ENCODE measurements at places on chromosomes 3 and 15. TPM values are rescaled to one million over a fixed set of nuclear protein-coding genes. Genes with fewer than 3 reads are reported as not detected.

Gene OXTR
- 1.3 TPM for total RNA-seq

GRCh38 chr3:184696697-184697096 lies 15.2 kb downstream of the MAGEF1 start:
- H3K27ac ChIP-seq = no peak overlapping the region
- no peaks in the 10 kb centered on the region for H3K36me3 ChIP-seq
- DNase-seq = no peak
- 0 out of 2 replicates have a peak, but pooled peaks cover 3% of the 10 kb centered on the region for H3K27me3 ChIP-seq
- no peaks in the 10 kb centered on the region for H3K4me1 ChIP-seq

GRCh38 chr15:84725001-84725491 lies 9.1 kb upstream of the SEC11A start:
- no peak for DNase-seq
- H3K27me3 ChIP-seq = no peaks in the 10 kb centered on the region
- H3K4me3 ChIP-seq = no peak overlapping the region
- no peaks in the 10 kb centered on the region for H3K36me3 ChIP-seq
- peaks cover 8% of the 10 kb centered on the region for H3K4me1 ChIP-seq
- H3K27ac ChIP-seq = no peak overlapping the region

DNA sequence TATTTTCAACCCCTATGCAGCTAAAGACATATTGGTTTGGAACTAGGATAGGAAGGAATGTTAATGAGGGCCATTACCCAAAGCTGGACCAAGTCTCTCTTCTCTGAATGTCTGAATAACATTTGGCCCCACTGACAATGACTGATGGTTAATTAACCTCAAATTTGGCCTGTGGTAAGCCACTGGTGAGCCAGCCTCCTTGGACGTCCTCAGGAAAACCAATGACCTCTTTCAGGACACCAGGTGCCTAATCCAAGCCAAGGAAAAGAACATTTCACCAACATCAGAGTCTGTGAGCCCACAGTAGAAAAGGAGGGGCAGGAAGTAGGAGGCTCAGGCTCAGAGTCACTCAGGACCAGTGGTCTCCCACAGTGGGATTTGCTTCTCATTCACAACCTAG lies 56.4 kb upstream of the ETV5 start:
- no peak overlapping the region for H3K27ac ChIP-seq
- H3K27me3 ChIP-seq = no peaks in the 10 kb centered on the region
- no peak for DNase-seq

DNA sequence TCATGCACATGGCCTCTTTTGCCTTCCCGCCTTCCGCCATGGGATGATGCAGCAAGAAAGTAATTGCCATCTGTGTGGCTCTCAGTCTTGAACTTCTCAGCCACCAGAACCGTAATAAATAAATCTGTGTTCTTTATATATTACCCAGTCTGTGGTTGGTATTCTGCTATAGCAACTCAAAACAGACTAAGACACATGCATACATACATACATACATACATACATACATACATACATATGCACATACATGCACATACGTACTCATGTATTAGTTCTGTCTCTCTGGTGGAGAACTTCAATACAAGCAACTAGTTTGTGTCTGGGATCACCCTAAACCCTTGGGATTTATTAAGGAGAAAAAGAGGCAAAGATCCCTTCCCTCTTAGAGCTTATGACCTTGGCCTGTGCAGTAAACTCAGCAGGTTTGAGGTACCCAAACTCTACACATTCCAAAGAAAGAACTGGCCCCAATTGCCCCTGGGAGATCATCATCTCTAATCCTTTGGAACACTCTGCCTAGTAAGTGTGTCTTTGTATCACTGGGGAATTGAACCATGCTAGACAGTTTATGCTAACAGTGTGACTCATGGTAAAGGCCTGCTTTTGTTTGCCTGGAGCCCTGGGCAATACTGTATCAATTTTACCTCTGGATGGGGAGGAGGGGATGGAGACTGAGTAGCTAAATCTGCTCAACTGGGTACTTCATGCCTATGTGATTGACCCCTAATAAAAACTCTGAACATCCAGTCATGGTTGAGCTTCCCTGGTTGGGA lies 115.6 kb upstream of the LMCD1 start:
- no peaks in the 10 kb centered on the region for H3K4me1 ChIP-seq
- peaks cover 8% of the 10 kb centered on the region for H3K27me3 ChIP-seq
- H3K36me3 ChIP-seq = no peaks in the 10 kb centered on the region
- H3K4me3 ChIP-seq = no peak overlapping the region
- H3K27ac ChIP-seq = no peak overlapping the region
